ENCODE measurements at places on chromosomes 7 and 10. TPM values are rescaled to one million over a fixed set of nuclear protein-coding genes. Genes with fewer than 3 reads are reported as not detected.

TUBAL3 gene
- not detected for total RNA-seq

FAM24B gene
- 4.5 TPM for total RNA-seq

NPTX2 gene
- 0.45 TPM for total RNA-seq

VAX1 gene
- total RNA-seq = not detected

SERPINE1 gene
- 1,155 TPM for total RNA-seq

AGR3 gene
- total RNA-seq = not detected

SLC16A12 gene
- 3.6 TPM for total RNA-seq
